A549 treated with ZK216348 at 1 μM for 4 hours (cell line): ENCODE measurements at places on chromosomes 4 and X. TPM values are rescaled to one million over a fixed set of nuclear protein-coding genes. Genes with fewer than 3 reads are reported as not detected.

The GABRE gene
- 17.6 to 27.2 TPM (median 24.6 TPM) in 5 replicates for total RNA-seq

The KIT gene
- not detected in 5 replicates for total RNA-seq

The HSD17B13 gene
- total RNA-seq, result 0.07 to 0.13 TPM in 2 of 5 replicates, not detected in the others

The MAGEB10 gene
- not detected in 5 replicates for total RNA-seq

The TMEM156 gene
- 15.7 to 27.8 TPM (median 18.8 TPM) in 5 replicates for total RNA-seq

The GAGE13 gene
- not detected in 5 replicates for total RNA-seq

The THAP6 gene
- 4.2 to 7.0 TPM (median 5.2 TPM) in 5 replicates for total RNA-seq

The PABPC1L2A gene
- not detected in 5 replicates for total RNA-seq

The PRKX gene
- total RNA-seq, result 21.9 to 27.7 TPM (median 24.9 TPM) in 5 replicates

The TRIM60 gene
- total RNA-seq, result not detected in 5 replicates

The NR3C2 gene
- total RNA-seq, result not detected in 5 replicates

The ASB12 gene
- total RNA-seq, result not detected in 5 replicates

The VSIG1 gene
- 0.33 to 0.59 TPM (median 0.47 TPM) in 5 replicates for total RNA-seq

The NIPAL1 gene
- 0.23 to 1.7 TPM (median 0.52 TPM) in 5 replicates for total RNA-seq

The RGN gene
- total RNA-seq, result not detected in 5 replicates

The NXF2B gene
- not detected in 5 replicates for total RNA-seq

The SLC49A3 gene
- total RNA-seq, result 0.14 to 0.44 TPM (median 0.22 TPM) in 4 of 5 replicates, not detected in the other

The SCARB2 gene
- 42.4 to 57.7 TPM (median 51.6 TPM) in 5 replicates for total RNA-seq

The NOCT gene
- 8.3 to 12.9 TPM (median 10.9 TPM) in 5 replicates for total RNA-seq

The TMEM154 gene
- total RNA-seq, result 0.04 to 0.06 TPM in 2 of 5 replicates, not detected in the others

The ELOVL6 gene
- total RNA-seq, result 13.8 to 22.4 TPM (median 18.3 TPM) in 5 replicates

The CXorf65 gene
- not detected in 5 replicates for total RNA-seq

The BGN gene
- 0.12 to 0.26 TPM (median 0.18 TPM) in 4 of 5 replicates, not detected in the other for total RNA-seq

The PDK3 gene
- 4.5 to 6.1 TPM (median 5.4 TPM) in 5 replicates for total RNA-seq

The FAT1 gene
- 131 to 191 TPM (median 153 TPM) in 5 replicates for total RNA-seq

The COL25A1 gene
- not detected in 5 replicates for total RNA-seq

The BEX4 gene
- 1.4 to 2.7 TPM (median 2.0 TPM) in 5 replicates for total RNA-seq

The SSX4 gene
- total RNA-seq, result not detected in 5 replicates

The SLC16A2 gene
- 22.6 to 27.9 TPM (median 22.9 TPM) in 5 replicates for total RNA-seq

The ZAR1 gene
- total RNA-seq, result 0.13 to 0.17 TPM in 2 of 5 replicates, not detected in the others

The STK32B gene
- 17.7 to 21.4 TPM (median 18.0 TPM) in 5 replicates for total RNA-seq

The DDX53 gene
- not detected in 5 replicates for total RNA-seq

The SCML2 gene
- total RNA-seq, result 6.8 to 8.9 TPM (median 7.3 TPM) in 5 replicates

The FOXR2 gene
- not detected in 5 replicates for total RNA-seq

The STS gene
- total RNA-seq, result 1.6 to 2.3 TPM (median 2.0 TPM) in 5 replicates

The RIBC1 gene
- total RNA-seq, result 0.86 to 1.5 TPM (median 1.3 TPM) in 5 replicates

The IL13RA1 gene
- 40.5 to 63.9 TPM (median 57.5 TPM) in 5 replicates for total RNA-seq

The FMR1 gene
- 16.8 to 26.1 TPM (median 22.9 TPM) in 5 replicates for total RNA-seq

The FRMD7 gene
- total RNA-seq, result not detected in 5 replicates

The SMIM10 gene
- 0.09 to 0.18 TPM (median 0.15 TPM) in 4 of 5 replicates, not detected in the other for total RNA-seq

The MAGEB1 gene
- total RNA-seq, result not detected in 5 replicates
